ENCODE measurements at places on chromosomes 1 and 21. TPM values are rescaled to one million over a fixed set of nuclear protein-coding genes. Genes with fewer than 3 reads are reported as not detected.

The BSND gene
- not detected for total RNA-seq

The LDLRAD1 gene
- total RNA-seq = not detected

The OR2M2 gene
- not detected for total RNA-seq

The LRRC71 gene
- total RNA-seq = not detected

The PGBD5 gene
- total RNA-seq = 0.39 TPM

The TMEM82 gene
- not detected for total RNA-seq

The FAM177B gene
- not detected for total RNA-seq

The OR2T11 gene
- not detected for total RNA-seq

The MMP23B gene
- 0.52 TPM for total RNA-seq

The ZBTB8A gene
- total RNA-seq = 14.3 TPM

The TCHHL1 gene
- not detected for total RNA-seq

The LRRC3 gene
- 0.26 TPM for total RNA-seq

The KCNJ9 gene
- total RNA-seq = 0.11 TPM

The CAPN9 gene
- not detected for total RNA-seq

The ACTL8 gene
- total RNA-seq = 0.11 TPM

The OR2L2 gene
- total RNA-seq = under 0.01 TPM

The TEX38 gene
- total RNA-seq = not detected

The SLC1A7 gene
- under 0.01 TPM for total RNA-seq

The TBX19 gene
- total RNA-seq = 1.6 TPM

The ATP1A4 gene
- total RNA-seq = not detected

The AADACL4 gene
- total RNA-seq = not detected

The GPR153 gene
- total RNA-seq = 5.6 TPM

The CFH gene
- 185 TPM for total RNA-seq

The CYP4B1 gene
- total RNA-seq = not detected

The APOBEC4 gene
- total RNA-seq = not detected

The DR1 gene
- 62.1 TPM for total RNA-seq

The AMY2B gene
- total RNA-seq = 9.2 TPM

The DCST1 gene
- total RNA-seq = not detected

The RC3H1 gene
- 47.5 TPM for total RNA-seq

The STIL gene
- 12.9 TPM for total RNA-seq

The REN gene
- total RNA-seq = not detected

The GBP6 gene
- total RNA-seq = not detected

The PRSS38 gene
- not detected for total RNA-seq

The SAMSN1 gene
- not detected for total RNA-seq

The CD52 gene
- not detected for total RNA-seq
